ENCODE measurements at places on chromosomes 3 and 15. TPM values are rescaled to one million over a fixed set of nuclear protein-coding genes. Genes with fewer than 3 reads are reported as not detected.
A peak's percentile ranks its signal among the peaks of the same experiment; 100 is the strongest.

GRCh38 chr3:141266186-141266585 lies 34.6 kb downstream of the PXYLP1 start:
- DNase-seq = no peak

SLCO3A1 gene
- total RNA-seq = 8.2 TPM

DNA sequence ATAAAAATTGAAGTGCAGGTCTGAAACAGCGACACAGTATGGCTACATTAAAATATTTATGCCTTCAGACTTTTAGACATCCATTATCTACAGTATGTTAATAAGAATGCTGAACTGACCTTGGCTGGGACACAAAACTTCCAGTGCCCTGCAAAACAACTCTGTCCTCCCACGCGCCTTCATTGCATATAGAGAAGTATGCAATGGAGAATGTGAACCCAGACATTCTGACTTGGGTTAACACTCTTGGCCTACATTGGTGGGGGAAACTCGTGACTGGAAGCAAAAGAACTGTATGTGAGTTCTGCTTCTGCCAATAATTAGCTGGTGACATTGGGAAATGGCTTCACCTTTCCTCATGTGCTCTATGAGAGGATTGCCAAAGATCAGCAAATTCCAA lies 110.5 kb upstream of the SLC24A5 start:
- DNase-seq = no peak

HYAL2 gene
- 4.6 TPM for total RNA-seq

- DNase-seq = no peak
Measured at GRCh38 chr3:119913021-119913420, 131.1 kb downstream of the NR1I2 start.

NANOGP8 gene
- not detected for total RNA-seq

GRCh38 chr3:78857494-78858111 lies 910.2 kb downstream of the ROBO1 start:
- DNase-seq = no peak

CRYBG3 gene
- total RNA-seq = 4.0 TPM

- DNase-seq = peak; percentile 52
Measured at GRCh38 chr3:141913150-141913811, 36.8 kb downstream of the ATP1B3 start.

All from activated T-cell treated with anti-CD3 and anti-CD28 coated beads, Interleukin-2, amount 50 U/mL, for 72 hours (primary cell).